ENCODE measurements at places on chromosomes 3 and 15.

- no peak for DNase-seq
Observed at GRCh38 chr3:14225421-14225820, 46.8 kb downstream of the LSM3 start.

GRCh38 chr3:61803983-61804382 lies 242.6 kb downstream of the PTPRG start:
- DNase-seq = no peak

- DNase-seq = no peak
Observed at GRCh38 chr15:86839502-86839901, 759.8 kb downstream of the AGBL1 start.

- DNase-seq = no peak
Observed at GRCh38 chr3:148796799-148797198, 30.8 kb upstream of the CPB1 start.

DNA sequence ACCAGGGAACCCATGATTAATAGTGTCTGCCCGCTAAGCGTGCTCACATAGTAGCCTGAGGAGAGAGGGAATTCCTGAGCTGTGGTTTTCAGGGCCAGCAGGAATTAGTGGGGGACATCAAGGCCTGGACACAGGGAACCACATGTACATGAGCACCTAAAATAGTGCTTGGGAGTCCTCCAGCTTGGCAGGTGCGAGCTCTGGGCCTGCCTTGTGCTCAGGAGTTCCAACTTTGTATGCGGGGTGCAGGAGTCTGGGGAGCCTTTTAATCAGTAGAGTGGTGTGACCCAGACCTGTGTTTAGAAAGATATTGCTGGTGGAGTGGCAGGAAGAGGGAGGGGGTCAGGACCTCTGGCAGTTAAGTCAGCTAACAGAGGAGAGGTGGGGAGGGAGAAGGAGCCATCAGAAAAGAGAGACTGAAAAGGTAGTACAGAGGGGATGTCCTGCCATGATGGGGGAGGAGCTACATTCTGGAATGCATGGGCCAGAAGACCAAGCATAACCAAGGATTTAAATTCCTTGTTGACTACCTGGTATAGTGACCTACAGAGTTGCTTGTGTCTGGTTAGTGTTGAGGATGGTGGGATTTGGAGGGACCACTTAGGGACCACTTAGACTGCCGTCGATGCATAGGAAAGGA lies 1.9 kb downstream of the DAG1 start:
- no peak for DNase-seq

All from head of caudate nucleus (tissue), 42 donors.